ENCODE measurements at places on chromosomes 13 and 19.
A peak's percentile ranks its signal among the peaks of the same experiment; 100 is the strongest.

DNA sequence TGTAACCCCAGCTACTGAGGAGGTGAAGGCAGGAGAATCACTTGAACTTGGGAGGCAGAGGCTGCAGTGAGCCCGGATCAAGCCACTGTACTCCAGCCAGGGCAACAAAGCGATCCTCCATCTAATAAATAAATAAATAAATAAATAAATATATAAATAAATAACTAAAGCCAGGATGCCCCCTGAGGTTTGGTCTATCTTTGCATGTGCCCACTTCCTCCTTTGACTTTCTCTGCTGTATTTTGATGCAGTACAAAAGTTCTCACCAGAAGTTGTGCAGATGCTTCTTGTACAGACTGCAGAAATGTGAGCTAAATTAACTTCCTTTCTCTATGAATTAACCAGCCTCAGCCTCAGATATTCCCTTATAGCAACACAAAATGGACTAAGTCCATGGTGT lies 6.5 kb upstream of the N4BP2L2 start:
- no peak for DNase-seq

- peak; percentile 81 for DNase-seq
These were observed at the start of gene UPF3A for GRCh38 chr13:114281351-114282040. UPF3A (plus strand) TSS chr13:114281601; CDS start chr13:114281640, 39 bp downstream.

DNA sequence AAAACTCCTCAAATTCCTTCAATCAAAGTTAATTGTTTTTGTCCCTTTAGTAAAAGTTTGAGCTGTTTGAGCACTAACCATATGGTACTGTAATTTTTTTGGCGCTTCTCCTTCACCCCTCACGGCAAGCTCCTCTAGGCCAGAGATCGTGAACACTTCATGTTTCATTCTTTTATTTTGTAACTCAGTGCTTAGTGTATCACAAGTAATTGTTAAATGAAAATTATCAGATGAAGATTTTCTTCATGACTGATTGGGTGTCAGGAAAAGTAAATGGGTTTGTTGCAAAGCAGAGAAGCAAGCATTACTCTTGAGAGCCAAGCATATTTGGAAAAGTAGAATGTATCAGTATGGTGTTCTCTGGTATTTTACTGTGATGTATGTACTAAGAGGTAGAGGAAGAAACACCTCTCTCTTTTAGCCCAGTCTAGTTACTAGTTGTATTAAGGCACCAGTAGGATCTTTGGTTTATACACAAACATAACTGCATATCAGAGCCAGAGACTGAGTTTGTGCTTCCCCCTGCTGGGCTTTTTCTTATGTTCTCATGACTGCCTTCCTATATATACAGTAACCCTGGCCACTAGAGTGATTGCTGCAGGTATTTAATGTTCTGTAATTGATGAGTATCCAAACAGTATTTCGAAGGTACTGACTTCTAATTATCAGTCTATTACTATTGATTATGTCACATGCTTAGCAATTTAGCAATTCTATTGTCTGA lies 202.3 kb upstream of the KLHL1 start:
- no peak for DNase-seq

DNA sequence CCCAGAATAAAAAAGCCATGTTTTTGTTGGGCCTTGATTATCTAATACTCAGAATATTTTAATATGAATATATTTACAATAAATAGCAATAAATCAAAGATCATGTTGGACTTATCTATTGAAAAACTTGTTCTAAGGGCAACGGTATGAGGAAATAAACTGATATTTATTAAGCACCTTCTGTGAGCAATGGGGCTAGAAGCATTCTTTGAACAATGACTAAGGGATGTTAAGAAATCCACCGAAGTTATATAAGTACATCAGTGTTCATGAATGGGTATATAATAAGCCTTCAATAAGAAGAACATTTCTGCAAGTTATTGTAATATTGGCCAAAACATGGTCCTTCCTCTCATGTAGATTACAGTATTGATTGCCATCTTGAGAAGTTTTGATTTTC lies 221.8 kb downstream of the OXGR1 start:
- DNase-seq, result no peak

GRCh38 chr19:18939922-18940768 lies 872 bp downstream of the HOMER3 start:
- DNase-seq, result no peak

- DNase-seq, result peak; percentile 60
These were observed 475.8 kb downstream of the FOXO1 start for GRCh38 chr13:40190641-40191100.

DNA sequence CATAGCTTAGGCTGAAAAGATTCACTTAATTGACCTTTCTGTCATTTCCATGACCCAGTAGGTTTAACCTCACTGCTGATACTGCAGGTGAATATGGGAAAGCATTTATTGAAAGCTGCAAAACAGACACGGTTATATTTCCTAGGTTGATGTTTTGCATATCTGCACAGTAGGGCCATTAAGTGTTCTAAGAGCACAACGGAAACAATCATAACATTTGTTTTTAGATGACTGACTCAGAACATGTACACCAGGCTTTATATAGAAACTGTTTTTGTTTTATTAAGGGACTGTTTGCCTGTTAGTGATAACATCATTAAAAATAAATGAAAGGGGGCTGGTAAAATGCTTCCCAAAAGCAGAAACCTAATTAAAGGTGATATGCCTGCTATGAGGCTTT lies 367.8 kb downstream of the DACH1 start:
- no peak for DNase-seq

GRCh38 chr19:35029737-35030256 lies 473 bp upstream of the SCN1B start:
- no peak for DNase-seq

DNA sequence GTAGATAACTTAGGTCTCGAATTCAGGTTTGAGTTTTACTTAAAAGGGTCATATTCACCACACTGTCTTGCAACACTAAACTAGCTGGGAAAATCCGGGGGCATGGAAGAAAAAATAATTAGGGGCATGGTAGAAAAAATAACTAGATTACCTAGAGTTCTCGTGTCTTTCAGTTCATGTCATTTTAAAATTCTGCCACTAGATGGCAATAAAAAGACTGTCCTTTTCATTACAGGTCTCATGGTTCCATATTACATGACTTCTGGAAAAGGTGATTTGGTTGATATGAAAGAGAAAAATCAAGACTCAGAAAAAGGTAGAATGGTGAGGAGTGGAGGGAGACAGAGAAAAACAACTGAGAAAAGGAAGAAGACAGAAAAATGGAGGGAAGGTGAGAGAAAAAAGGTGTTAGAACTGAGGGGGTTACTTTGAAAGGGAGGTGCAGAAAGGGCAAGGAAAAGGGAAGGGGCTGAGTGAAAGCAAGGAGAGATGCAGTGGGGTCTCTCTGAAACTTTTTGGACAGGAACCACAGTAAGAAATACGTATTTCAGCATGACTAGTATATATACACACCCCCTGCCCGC lies 299.0 kb downstream of the KLF12 start:
- no peak for DNase-seq

GRCh38 chr13:77409412-77409811 lies 82.5 kb upstream of the MYCBP2 start:
- no peak for DNase-seq

DNA sequence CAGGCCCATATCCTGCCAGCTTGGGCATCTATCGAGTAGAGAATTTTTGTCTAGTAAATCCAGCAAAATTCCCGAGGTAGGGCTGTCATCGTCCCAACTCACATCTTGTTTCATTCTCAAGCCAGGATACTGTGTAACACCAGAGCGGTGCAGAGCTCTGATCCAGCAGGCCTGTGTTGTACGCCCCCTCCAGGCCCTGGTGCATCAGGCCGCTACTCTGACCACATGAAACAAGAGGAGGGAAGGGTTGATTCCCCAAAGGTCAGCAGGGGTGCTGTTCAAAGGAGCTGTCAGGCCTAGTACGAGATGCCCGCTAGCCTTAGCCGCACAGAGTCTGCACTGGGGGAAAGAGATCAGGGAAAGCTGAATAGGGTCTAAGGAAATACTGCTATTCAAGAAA lies 276.0 kb downstream of the SLC7A1 start:
- DNase-seq, result no peak

DNA sequence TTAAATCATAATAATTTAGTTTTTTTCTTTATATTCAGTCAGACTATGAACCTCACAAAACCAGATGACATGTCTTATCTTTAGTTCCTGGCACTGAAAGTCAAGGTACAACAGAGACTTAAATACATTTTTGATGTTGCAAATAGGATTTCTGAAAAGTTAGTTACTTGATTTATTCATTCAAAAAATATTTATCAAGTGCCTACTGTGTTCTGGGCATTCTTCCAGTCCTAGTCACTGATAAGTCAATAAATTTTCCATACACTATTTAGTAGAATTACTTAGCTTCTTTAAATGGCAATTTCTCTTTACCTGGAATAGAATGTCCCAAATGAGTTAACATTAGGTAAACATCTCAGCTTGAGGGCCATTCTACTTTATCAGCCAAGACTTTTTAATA lies 938.3 kb upstream of the PCDH9 start:
- no peak for DNase-seq

DNA sequence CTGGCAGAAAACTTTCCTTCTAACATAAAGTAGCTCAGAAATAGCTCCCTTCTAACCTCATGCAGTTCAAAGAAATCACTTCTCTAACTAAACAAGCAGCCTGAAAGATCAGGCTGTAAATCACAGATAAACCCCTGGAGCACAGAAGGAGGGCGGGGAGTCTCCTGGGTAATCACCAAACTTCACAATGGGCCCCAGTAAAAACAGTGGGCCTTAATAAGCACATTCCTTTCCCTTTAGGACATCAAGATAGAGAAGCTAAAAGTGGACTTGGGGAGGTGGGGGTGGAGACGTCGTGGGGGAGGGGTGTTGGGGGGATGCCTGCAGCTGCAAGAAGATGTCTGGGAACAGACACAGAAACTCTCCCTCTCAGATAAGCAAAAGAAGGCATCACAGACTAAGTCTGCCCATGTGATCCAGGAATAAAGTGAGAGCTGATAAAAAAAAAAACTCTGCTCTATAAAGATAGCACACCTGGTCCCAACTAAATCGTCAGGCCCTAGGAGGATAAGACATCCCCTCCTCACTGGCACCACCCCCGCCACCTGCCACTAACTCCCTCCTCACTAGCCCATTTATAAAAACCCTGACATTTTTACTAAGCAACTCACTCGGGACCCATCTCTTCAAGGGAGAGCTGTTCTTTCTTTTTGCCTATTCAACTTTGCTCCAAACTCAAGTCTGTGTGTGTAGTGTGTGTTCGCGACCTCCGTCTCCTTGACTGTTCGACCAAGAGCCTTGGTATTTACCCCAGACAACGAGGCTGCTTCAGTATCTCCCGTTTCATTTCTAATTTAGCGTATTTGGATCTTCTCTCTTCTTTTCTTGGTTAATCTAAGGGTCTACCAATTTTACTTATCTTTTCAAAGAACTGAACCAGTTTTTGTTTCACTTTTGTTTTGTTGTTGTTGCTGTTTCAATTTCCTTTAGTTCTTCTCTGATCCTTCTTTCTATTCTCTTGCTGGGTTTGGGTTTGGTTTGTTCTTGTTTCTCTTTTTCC lies 31.7 kb downstream of the DNAJC15 start:
- DNase-seq, result no peak

GRCh38 chr19:19329126-19329525 lies 8.5 kb downstream of the MAU2 start:
- DNase-seq, result no peak

DNA sequence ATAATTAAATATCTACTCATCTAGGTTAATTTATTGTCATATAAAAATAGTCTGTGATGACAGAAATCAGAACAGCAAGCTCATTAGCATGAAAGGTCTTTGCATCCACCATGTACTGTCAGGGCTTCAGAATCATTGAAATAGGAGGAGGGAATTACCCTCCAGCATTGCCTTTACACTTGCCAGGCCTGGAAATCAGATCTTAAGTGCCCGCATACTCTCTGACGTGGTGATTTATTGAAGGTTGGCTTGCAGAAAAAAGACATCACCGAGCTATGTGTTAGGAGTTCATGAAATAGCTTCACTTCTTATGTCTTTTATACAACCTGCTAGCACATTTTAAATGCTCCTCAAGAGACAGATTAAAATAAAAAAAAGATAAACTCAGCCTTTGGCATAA lies 661.7 kb upstream of the SLITRK1 start:
- DNase-seq, result no peak

DNA sequence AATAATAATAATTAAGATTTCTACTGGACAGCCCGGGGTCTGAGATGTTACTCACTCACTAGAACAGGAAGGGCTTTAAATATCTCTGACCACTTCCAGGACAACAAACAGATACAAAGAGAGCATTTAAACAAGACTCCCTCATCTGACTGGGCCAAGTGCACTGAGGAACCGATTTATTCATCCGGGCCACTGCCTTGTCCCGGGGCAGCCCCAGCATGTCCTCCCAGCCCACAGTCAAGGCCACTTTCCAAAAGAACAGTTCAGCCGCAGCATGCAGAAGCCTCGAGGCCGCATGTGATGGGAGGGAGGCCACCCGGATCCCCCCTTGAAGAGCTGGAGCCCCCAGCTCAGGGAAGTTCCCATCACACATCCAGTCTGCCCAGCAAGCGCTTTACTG lies 30.5 kb downstream of the MLLT1 start:
- no peak for DNase-seq

GRCh38 chr13:68190818-68191217 lies 960.7 kb upstream of the PCDH9 start:
- DNase-seq, result no peak

DNA sequence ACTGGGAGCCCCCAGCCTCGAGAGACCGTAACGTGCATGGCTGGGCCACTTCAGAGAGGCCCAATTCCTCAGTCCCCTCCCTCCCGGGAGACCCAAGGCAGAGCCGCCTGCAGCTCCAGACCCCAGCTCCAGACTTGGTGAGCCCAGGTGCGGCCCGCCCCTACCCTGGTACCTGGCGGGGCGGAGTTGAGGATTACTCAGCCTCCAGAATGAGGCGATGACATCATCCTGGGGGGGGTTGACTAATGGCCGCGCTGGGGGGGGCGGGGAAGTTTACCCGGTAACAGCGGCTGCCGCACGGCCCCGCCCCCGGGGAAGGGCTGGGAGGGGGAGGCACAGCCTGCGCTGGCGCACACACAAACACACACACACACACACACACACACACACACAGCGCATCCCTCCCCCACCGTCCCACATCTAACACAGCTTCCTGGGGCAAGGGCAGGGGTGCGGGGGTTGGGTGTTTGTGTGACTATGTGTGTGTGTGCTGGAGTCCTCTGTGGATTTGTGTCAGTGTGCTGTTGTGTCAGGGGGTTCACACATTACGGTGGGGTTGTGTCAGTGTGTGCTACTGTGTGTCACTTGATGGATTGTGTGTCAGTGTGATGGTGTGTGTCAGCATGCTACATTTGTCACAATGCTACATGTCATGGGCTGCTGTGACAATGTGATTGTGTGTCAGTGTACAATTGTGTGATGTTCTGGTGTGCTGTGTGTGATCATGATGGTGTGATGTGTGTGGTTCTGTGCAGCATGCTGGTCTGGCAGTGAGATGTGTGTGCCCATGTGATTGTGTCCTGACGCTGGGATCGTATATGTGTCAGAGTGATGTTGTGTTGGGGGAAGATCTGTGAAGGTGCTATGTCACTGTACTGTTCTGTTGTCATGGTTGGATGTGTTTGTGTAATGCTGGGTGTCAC lies 10.3 kb upstream of the BBC3 start:
- DNase-seq, result peak; percentile 80
